Inflammatory macrophage treated with lipopolysaccharide for 4 hours (primary cell): ENCODE measurements at places on chromosomes 4 and X.

GRCh38 chrX:40439625-40440532 is 140.9 kb upstream of the ATP6AP2 start:
- DNase-seq, result peak; percentile 69

GRCh38 chrX:49116076-49116475 is 7.5 kb downstream of the GPKOW start:
- DNase-seq, result no peak

- DNase-seq, result peak; percentile 77
Measured at GRCh38 chr4:83174844-83175414, 60.4 kb upstream of the PLAC8 start.

GRCh38 chrX:136015016-136015415 is 29.8 kb downstream of the SLC9A6 start:
- no peak for DNase-seq

DNA sequence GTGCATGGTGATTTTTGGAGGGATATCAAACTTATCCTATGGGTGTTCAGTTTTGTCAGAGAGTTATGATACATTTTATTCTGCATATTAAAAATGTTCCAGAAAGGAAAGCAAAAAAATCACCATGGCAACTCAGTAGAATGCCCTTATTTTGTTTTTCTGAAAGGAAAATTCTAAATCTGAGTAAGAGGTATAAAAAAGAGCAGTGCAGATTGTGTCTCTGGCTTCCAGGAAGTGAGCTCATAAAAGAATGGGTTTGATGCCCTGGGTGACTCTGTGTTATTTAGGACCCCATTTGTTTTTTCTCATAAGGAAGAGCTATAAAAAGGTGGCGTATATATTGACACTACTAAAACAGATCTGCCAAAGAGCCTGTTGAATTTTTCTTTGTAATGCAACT is 128.8 kb downstream of the UCHL1 start:
- DNase-seq, result no peak
